ENCODE measurements at places on chromosomes 13 and 19. TPM values are rescaled to one million over a fixed set of nuclear protein-coding genes. Genes with fewer than 3 reads are reported as not detected.
A peak's percentile ranks its signal among the peaks of the same experiment; 100 is the strongest.

DNA sequence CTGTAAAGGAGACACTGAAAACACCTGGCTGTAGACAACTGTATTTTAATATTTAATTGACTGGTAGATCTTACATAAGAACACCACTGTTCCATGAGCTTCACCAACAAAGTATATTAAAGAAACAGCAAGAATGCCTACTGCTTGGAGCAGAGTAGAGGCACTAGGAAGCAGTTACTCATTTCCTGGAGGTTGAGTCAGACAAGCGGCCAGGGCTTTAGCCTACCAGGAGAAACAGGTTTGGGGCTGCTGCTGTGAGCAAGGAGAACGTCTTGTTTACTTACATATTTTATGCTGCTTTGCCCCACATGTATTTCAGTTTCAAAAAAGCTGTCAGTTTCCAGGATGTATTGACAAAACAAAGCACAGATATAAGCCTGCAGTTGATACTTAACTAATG, 33.4 kb downstream of the ALG5 start:
- DNase-seq: no peak
- H3K27me3 ChIP-seq: no peaks in the 10 kb centered on the region
- H3K27ac ChIP-seq: no peak overlapping the region
- H3K4me3 ChIP-seq: no peak overlapping the region

GRCh38 chr13:39888865-39889810, 233.7 kb downstream of the COG6 start:
- no peaks in the 10 kb centered on the region for H3K36me3 ChIP-seq
- no peaks in the 10 kb centered on the region for H3K27me3 ChIP-seq
- no peak overlapping the region for H3K4me3 ChIP-seq

- H3K36me3 ChIP-seq: no peaks in the 10 kb centered on the region
- H3K4me1 ChIP-seq: peaks cover 16% of the 10 kb centered on the region
- DNase-seq: no peak
- H3K4me3 ChIP-seq: no peak overlapping the region
These were observed 7.5 kb downstream of the FAM124A start for GRCh38 chr13:51229731-51230130.

GRCh38 chr13:79846386-79846785, 365.4 kb downstream of the NDFIP2 start:
- no peaks in the 10 kb centered on the region for H3K36me3 ChIP-seq
- H3K27ac ChIP-seq: no peak overlapping the region

DNA sequence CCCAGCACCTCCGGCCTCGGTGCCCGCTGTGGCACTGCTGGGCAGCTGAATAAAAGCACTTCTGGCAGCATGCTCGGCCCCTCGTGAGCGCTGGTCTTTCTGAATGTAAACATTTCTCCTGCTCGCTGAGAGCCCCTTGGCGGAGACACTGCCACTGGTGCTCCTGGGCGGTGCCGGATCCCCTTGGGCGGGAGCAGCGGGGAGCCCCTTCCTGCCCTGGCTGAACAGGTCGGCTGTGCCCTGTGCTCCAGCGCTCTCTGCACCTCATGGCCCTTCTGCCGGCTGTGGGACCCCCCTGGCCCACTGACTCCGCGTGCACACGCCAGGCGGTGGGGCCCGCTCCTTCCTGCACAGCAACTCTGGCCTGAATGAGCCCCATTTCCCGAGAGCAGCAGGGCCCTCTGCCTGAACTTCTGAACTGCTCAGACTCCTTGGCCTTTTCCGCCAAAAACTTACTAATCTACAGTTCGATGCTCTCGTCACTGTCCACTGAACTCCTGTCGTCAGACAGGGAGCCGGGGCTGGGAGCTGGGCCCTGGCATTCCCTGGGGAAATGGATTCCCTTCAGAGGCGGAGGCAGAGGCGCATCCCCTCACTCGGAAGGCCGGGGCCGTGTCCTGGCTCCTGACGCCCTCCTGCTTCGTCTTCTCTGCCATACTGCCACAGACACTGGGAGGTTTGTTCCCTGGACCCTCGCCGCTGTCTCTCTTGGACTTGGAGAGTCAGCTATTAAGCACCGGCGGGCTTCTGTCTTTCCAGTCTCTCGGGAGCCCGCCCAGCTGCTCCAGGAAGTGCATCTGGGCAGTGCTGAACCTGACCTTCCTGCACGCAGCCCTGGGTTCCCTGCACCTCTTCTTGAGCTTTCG, 14.2 kb downstream of the RB1 start:
- H3K27me3 ChIP-seq: no peaks in the 10 kb centered on the region
- H3K4me1 ChIP-seq: peaks cover 3% of the 10 kb centered on the region
- no peak for DNase-seq
- H3K4me3 ChIP-seq: peak overlapping the region; percentile 32
- no peak overlapping the region for H3K27ac ChIP-seq

Gene C1QTNF9B
- polyA plus RNA-seq: 0.23 TPM

Gene IFNL1
- not detected for polyA plus RNA-seq
